EL (cell line): ENCODE measurements at places on chromosomes 4 and X.

DNA sequence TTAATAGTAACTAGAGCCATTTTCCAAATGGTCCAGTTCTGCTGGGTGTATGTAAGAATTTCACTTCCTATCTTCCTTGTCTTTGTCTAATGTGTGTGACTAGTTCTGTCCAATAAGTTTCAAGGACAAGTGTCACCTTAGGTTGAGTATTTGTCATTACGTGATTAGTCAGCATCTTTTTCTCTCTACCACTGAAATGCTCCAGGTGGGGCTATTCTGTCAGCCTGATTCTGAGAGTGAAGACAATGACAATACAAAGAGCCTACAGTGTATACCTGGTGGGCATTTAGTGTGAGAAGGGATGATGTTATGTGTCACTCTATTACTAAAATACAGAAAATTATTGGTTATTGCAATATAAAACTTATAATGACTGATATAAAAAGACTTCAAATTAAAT lies 876.3 kb downstream of the C4orf33 start:
- DNase-seq = no peak

- no peak for DNase-seq
Observed at GRCh38 chr4:4849106-4849505, 10.4 kb upstream of the MSX1 start.

DNA sequence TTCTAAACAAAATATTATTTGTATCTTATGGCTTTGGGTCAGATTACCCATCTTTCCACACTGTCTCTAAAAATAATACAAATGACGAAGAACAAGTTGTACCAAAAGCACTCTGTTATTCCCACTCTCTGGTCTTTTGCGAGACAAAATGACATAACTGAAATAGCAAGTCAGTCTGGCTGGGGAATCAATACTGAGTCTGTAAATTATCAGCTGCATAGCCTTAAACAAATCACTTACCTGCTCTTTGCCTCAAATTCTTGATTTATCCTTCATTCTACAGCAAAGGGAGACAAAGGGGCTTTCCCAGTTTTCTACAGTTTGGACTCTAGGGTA lies 40.9 kb downstream of the SOWAHB start:
- no peak for DNase-seq

- no peak for DNase-seq
Observed at GRCh38 chrX:47420265-47420664, 49.9 kb downstream of the ZNF157 start.
